ENCODE measurements at places on chromosomes 2 and 18.

- no peak for DNase-seq
Observed at GRCh38 chr2:122210898-122211856, 455.7 kb downstream of the TSN start.

- DNase-seq = no peak
Observed at GRCh38 chr2:216392018-216392562, 19.8 kb upstream of the MARCHF4 start.

GRCh38 chr2:133292259-133292658, 276.0 kb downstream of the NCKAP5 start:
- DNase-seq = no peak

DNA sequence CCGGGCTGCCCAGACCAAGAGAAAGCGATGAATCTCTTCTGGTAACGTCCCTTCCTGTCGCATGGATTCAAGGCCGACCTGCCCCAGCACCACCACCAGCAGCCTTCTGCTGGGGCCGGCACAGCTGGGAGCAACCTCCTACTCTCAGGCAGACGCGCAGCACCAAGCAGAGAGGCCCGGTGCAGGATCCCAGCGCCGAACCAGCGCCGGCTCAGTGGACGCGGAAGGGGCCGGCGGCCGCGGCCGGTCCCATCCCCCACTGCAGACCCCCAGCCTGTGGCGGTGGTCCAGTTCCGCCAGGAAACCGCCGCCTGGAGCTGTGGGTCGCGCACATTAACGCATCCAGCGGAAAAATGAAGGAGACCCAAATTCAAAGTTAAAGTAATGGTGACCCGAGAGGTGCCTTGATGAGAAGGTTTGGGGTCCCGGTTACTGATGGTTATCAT, 525 bp upstream of the MAL start:
- DNase-seq = no peak

- DNase-seq = no peak
Observed at GRCh38 chr2:161046876-161047275, 113.4 kb upstream of the TANK start.

DNA sequence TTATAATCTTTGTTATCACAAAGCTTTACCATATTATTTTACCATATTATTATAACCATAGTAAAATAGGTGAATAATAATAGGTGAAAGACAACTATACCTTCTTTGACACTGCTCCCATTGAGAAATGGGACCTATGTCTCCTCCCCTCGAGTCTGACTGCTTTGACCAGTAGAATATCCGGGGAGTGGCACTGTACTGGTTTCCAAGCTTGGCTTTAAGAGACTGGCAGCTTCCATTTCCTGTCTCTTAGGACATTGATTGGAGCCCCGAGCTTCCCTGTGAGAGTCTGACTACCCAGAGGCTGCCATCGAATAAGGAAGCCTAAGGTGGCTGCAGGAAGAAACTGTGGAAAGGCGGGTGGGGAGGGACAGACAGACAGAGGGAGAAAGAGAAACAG, 40.1 kb upstream of the PLEKHM3 start:
- DNase-seq = no peak

- peak; percentile 30 for DNase-seq
Observed at GRCh38 chr2:127641846-127642507, 4.0 kb upstream of the GPR17 start.

GRCh38 chr2:193583638-193584400, 1389.1 kb upstream of the TMEFF2 start:
- DNase-seq = no peak

DNA sequence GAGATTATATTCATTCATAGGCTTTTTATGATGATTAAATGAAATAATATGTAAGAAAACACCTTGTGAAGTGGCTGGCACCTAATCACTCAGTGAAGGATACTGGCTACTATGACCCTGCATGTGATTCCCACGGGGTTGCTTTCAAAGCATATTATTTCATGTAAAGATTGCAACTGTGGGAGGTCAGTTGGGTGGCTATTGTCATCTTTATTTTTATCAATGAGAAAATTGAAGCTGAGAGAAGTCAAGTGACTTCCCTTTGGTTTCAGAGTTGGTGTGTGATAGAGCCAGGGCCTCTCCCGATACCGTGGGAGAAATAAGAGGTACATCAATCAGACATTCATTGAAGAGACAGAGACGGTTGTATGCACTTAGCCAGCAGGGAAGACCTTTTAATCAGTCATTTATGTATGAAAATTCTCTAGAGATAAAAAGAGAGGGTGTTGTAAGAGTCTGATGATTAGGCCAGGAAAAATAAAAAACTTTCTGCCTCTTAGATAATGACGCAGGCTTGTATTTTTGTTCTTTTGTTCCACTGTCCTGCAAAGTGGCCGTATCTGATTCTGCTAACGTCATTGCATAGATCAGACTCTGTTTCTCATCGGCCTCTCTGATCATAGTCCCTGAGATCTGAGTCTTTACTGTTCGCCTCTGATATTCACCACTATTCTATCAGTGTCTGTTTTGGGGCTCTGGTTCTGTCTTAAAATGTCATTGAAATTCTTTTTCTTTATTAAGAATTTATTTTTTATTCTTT, 50.5 kb downstream of the QPCT start:
- no peak for DNase-seq

DNA sequence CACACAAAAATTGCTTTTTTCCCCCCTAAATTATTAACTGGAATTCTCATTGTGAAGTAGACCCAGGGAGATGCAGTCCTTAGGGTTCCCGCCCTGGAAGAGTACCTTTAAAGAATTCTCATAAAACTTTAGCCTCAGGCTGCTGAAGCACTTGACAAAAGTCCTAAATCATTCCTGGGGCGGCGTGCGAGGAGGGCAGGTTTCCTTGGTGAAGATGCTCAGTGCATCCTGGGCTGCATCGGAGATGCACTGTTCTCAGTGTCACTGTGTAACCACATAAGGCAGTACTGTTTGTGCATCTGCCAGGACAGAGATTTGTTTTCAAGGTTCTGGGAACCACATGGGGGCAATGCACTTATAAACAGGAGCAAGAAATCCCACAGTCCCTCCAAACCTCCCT, 62.6 kb downstream of the ZNF236 start:
- no peak for DNase-seq

- DNase-seq = no peak
Observed at GRCh38 chr2:54106631-54107454, 8.6 kb upstream of the ACYP2 start.

- peak; percentile 77 for DNase-seq
Observed at GRCh38 chr2:148874868-148875341, at the start of gene KIF5C. Gene KIF5C, plus strand, starts transcription at chr2:148875227. Its CDS starts 391 bp downstream, at chr2:148875618.

DNA sequence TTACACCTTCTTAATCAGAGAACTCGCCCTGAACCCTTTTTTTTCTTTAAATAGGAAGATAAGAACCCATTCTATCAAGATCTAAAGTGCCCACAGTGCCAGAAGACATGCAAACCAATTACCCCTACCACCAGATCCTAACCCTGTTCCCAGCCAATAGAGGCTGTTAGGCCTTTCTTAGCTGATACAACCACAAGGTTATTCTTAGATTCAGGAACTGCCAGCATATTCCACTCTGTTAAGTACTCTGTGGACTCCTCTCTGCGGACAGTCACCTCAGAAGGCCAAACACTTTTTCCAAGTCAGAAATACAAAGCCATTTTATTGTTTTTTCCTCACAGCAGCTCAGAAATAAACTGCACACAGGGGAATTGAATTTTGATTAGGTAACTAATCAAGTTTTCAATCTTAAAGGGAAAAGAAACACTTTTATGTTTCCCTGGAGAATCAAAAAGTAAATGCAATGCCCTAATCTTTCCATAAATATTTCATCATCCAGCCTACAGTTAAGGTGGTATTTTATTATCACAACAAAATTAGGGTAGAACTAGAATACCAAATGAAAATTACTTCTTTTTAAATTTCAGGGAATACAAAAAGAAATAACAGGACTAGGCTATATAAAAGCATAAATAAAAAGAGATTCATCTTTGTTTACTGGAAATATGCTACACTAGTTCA, 111.4 kb downstream of the NBAS start:
- no peak for DNase-seq

DNA sequence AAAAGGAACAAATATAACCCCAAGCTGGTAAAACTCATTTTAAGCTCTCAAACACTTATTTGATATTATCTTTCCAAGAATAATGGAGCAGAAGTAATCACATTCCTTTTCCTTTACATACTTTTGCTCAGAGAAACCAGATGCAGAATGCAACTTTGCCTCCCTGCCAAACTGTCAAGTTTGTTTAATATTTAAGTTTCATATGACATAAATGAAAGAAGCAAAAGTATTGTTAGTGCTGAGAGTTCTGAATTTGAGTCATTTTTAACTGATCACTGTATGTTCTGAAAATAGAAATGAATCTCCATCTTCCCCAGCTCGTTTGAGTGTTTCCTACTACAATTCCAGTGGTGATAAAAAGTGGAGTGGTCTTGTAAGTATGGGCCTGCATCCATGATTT, 423.4 kb downstream of the PID1 start:
- DNase-seq = no peak

DNA sequence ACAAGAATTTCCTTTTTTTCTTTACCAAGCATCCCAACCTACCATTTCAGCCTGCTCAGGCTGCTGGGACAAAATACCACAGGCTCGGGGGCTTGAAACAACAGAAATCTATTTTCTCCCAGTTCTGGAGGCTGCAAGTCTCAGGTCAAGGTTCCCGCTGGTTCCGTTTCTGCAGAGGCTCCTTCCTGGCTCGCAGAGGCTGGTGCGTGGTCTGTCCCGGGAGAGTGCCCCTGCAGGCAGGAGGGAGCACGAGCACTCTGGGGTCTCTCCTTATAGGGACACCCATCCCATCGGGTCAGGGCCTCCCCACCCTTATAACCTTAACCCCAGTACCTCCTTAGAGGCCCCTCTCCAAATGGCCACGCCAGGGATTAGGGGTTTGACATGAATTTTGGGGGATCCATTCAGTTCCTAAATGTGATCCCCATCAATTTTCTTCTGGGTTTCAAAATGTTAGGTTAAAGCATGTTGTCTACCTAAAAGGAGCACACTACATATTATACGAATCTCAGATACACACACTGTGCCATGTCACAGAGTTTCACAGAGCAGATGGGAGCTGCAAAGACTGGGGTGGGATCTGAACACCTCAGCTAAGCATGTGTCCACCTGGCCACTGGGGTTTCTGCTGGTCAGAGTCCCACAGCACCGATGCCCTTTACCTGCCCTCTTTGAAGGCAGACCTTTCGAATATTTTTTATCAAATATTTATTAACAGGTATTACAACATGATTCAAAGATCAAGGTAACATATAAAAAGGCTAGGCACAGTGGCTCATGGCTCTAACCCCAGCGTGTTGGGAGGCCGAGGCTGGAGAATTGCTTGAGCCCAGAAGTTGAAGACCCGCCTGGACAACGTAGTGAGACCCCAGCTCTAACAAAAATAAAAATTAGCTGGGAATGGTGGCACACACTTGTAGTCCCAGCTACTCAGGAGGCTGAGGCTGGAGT, 17.6 kb upstream of the ADI1 start:
- DNase-seq = no peak

- no peak for DNase-seq
Observed at GRCh38 chr2:238881353-238882081, 33.6 kb downstream of the TWIST2 start.

- DNase-seq = no peak
Observed at GRCh38 chr18:72233106-72233505, 311.0 kb downstream of the CBLN2 start.

GRCh38 chr2:28422908-28423741, 30.5 kb downstream of the FOSL2 start:
- no peak for DNase-seq

DNA sequence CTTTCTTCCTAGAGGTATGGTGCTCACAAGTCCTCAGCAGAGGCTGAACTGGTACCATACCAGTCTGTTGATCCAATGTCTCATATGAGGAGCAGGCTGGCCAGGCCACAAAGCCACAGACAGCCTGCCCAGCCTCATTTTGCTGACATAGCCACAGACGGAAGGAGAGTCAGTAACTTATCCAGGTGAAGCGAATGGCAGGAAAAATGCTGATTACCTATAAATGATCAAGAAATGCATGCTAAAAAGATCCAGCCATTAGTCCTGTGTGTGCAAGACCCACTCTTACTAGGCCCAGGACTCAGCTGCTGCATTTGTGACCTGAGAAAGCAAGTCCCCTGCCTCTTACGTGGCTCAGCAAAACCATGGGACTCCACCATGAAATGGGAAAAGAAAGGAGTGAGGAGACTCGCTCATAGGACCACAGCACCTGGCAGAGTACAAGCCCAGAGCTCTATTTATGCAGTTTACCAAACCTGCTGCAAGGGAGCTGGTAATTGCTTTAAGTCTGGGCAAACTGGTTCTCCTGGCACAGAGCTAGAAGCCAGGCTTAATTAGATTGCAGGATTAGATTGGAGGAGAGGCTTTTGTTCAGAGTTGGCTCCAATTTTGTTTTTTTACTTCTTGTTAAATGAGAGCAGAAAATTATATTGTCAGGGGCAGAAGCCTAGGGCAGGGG, 19.0 kb downstream of the RHOB start:
- no peak for DNase-seq

- no peak for DNase-seq
Observed at GRCh38 chr2:178250429-178250828, 56.1 kb downstream of the OSBPL6 start.

GRCh38 chr18:23320709-23321236, 132.3 kb upstream of the RIOK3 start:
- DNase-seq = no peak

DNA sequence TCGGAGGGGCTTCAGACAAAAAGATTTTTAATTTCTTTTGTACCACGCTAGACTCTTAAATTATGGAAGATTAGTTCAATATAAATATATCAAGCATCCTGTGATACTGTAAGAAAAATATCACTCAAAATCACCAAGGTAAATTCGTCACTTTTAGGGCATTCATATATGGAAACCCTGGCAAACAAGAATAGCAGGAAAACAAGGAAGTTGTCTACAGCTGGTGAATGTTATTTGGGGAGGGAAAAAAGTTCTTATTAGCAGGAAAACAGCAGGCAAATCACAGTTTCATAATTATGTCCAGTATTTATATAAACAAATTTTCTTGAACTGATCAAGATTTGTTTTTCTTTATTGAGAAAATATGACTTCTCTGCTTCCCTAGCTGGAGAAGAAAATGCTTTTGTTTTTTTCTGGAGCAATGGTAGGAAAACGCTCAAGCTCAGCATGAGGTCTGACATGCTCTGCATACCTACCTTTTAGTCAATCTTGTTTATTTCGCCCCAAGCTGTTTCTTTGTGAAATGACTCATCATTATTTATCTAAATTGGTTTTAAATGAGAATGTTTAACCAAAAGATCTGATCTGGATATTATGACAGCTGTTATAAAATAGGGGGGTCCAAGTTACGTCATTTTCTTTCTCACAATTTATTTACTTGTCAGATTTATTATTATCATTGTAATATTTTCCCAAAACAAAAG, 14.7 kb downstream of the LINC00305 start:
- DNase-seq = no peak

- no peak for DNase-seq
Observed at GRCh38 chr2:118807668-118808428, 39.6 kb downstream of the EN1 start.

Data from stimulated activated CD4-positive, alpha-beta T cell treated with anti-CD3 and anti-CD28 coated beads, Interleukin-15, amount 100 ng/mL, for 1 hour (primary cell).